NCI-H1105 (cell line): ENCODE measurements at places on chromosomes 2 and 18.

DNA sequence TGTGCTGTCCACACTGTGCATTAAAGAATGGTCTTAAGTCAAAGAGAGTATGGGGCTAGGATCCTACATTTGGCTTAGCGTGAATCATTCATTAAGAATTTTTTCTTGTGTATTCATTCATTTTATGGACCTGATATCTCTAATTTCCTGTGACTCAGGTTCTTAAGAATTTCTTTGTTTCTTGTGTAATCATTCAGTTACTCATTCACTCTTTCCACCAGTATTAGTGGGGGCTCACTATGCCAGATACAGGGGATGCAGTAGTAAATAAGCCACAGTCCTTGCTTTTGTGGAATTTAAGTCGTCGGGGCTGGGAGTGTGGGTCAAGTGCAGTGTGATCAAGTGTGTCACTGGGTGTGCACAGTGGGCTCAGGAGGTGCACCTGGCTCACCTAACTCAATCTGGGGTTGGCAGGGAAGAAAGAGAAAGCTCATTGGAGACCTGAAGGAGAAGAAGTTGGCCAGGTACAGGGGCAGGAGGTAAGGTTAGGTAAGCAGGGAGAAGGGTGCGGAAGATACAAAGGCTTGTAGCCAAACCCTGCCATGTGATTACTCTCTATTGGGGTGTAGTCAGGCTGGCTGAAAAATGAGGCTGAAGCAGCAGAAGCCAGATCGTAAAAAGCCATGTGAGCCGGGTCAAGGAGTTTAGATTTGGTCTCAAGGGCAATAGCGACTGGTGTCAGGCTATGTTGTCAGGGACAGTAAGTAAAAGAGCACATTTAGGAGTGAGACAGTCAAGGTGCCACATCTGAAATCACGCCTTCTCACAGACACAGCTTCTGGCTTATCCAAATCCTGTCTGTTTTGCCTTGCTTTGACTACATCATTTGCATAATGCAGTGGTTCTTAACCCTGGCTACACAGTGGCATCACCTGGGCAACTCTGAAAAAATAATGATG, 67.2 kb downstream of the KCTD1 start:
- DNase-seq: no peak

DNA sequence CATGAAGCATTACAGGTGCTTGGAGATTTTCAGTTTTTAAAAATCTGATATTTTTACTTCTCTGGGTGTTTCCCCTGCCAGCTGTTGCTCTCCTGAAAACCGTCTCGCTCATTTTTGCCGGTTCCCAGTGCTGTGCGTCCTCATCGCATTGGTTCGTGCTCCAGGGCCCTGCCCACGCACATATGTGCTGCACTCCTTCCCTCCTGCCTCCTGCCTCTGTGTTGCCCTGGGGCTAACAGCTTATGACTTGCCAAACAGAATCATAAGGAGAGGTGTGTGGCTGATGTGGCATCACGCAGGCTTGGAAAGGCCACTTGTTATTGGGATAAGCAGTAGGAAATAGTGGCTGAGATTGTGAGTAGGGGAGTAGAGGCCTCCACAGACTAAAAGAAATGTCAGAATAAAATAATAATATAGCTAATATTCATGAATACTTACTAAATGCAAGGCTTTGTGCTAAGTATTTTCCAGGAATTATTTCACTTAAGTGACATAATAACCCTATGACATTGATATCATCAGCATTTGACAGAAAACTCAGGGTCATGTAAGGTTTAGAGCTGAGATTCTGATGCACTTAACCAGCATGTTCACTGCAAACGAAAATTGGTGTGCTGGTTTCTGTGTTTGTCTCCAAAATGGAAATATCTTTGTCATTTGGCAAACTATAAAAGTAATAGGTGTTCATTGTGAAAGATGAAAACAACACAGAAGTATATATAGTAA, 53.5 kb downstream of the SLC4A1AP start:
- no peak for DNase-seq

- DNase-seq: peak; percentile 77
These were observed 90.2 kb downstream of the FAM161A start for GRCh38 chr2:61763605-61764034.

- DNase-seq: no peak
These were observed 525.4 kb downstream of the CCDC85A start for GRCh38 chr2:56709181-56709580.

- DNase-seq: no peak
These were observed 78.2 kb upstream of the UXS1 start for GRCh38 chr2:106272216-106272807.

- no peak for DNase-seq
These were observed 30.5 kb downstream of the SLC39A10 start for GRCh38 chr2:195687320-195688086.

- DNase-seq: no peak
These were observed 120.9 kb upstream of the SPATS2L start for GRCh38 chr2:200185628-200186000.

GRCh38 chr2:100416935-100417710, at the start of gene CHST10:
Gene CHST10 (minus strand): TSS chr2:100417668. CDS start chr2:100406675, 10,993 bp downstream.
- DNase-seq: peak; percentile 26

- DNase-seq: no peak
These were observed 37.2 kb downstream of the GALNT1 start for GRCh38 chr18:35618696-35619095.

DNA sequence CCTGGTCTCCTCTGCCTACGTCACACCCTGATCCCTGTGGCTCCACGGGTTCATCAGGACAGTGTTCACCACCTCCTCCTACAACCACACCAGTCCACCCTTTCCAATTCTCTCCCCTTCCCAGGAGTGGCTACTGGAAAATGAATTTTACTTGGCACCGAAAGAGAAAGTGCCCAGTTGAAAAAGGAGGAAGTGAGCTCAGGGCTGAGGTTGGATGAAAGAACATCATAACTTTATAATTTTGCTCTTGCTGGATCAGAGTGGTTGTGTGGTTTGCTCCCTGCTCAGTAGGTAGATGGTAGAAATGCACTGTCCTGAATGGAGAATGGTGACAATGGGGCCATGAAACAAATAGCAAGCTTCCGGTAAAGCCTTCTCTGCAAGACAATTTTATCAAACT, 140.3 kb upstream of the DDX18 start:
- DNase-seq: no peak

GRCh38 chr2:27051902-27052645, 606 bp downstream of the AGBL5 start:
- DNase-seq: peak; percentile 18

- DNase-seq: no peak
These were observed 58.0 kb downstream of the DDX1 start for GRCh38 chr2:15649561-15650255.

DNA sequence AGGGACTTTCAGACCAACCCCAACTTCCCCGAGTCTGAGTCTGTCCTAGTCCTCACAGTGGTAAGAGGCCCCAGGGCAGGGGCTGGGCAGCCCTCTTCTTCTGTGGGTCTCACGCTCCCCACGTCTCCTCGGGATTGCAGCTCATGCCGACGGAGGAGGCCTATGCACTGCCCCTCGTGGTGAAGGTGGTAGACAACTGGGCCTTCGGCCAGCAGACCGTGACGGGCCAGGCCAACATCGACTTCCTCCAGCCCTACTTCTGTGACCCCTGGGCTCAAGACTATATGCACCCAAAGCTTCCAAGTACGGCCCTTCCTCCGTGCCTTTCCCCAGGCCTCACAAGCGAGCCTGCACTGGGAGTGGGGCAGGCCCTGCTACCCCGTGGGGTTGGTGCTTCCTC, 44.3 kb downstream of the LMAN2L start:
- no peak for DNase-seq

GRCh38 chr18:11998193-11998592, 16.9 kb downstream of the IMPA2 start:
- DNase-seq: no peak

GRCh38 chr2:205712508-205712907, 30.2 kb downstream of the NRP2 start:
- no peak for DNase-seq

- DNase-seq: no peak
These were observed 179.8 kb upstream of the REG3G start for GRCh38 chr2:78845664-78846185.

GRCh38 chr2:26018184-26019055, 15.5 kb upstream of the RAB10 start:
- DNase-seq: peak; percentile 42

DNA sequence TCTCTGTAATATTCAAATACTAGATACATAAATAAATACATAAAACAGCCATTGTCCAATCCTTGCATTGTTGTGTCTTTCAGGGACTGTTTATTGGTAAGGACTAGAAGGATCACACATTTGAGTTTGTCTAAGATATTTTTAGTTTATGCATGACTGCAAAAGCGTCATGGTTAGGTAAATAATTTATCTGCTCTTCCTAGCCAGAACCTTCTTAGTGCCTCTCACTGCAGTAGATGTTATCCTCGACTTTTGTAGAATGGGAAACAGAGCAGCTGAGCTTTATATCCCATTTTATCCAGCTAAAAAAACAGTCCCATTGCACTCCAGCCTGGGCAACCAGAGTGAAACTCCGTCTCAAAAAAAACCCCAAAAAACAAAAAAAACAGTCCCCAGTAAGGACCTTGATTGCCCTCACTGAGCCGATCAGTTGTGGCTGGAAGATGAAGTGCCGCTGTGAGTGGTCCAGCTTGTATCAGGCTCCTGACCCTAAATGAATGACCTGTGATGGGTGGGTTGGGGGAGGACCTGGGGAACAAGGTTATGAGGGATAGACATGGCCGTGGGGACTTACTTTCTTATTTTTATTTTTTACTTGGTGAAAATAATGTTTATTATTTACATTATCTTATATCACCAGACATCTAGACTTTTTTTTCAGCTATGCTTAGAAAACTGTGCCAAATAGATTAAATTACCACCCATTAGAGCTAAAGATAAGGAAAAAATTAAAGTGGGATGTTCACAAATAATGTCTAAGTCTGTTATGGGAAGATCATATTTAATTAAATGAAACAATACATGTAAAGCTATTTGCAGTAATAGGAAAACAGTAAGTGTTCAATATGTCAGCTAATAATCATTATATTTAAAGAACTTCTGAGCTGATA, 10.9 kb upstream of the ADAM23 start:
- DNase-seq: no peak

DNA sequence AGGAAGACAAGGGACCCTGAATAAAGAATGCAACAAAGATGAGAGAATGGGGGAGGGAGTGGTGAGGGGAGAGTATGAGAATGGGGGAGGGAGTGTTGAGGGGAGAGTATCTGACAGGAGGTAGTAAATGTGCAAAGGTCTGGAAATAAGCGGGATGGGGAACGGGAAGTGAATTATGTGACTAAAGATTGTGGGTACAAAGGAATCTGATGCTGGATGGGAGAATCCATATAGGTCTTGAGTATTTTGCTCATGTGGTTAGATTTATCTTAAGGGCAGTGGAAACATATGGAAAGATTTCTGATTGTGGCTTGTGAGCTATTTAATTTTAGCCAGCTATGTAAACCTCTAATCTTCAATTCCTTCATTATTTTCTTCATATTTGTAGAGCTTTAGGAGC, 593.4 kb downstream of the DCC start:
- no peak for DNase-seq

- no peak for DNase-seq
These were observed 1.6 kb upstream of the RAB11FIP5 start for GRCh38 chr2:73114273-73114867.

DNA sequence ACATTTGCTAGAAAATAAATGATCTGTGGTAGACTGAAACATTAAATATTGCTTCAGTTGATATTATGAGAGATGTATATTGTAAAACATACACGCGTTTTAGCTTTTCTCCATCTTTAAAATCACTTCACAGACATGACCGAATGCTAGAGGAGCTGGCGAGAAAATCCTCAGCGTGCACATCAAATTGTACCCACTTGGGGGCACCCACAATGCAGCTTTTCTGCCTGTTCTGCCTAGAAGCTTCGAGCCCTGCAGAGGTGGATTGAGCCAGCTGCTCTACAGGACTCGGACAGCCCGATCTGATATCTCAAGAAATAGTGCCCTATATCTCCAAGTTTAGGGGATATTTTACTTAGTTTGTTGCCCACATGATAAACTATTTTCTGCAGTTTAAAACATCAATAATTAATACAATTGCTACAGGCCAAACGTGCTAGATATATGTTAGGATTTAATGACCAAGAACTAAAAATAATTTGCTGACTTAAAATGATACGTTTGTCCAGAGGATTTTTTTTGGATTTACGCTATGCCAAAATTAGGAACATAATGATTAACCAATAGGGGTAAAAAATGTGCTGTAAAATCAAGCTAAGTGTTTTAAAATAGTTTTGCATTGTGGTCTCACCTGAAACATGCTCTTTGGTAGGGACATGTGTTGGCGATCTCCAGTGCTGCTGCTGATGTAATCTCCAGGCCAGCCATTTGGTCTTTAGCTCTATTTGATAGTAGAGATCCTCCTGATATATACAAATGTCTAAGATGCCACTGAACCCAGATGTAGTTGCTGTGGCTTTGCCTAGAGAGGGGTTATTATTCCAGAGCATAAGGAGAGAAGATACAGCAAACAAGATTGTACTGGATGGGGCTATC, 22.3 kb upstream of the ATP5MC3 start:
- DNase-seq: peak; percentile 46

DNA sequence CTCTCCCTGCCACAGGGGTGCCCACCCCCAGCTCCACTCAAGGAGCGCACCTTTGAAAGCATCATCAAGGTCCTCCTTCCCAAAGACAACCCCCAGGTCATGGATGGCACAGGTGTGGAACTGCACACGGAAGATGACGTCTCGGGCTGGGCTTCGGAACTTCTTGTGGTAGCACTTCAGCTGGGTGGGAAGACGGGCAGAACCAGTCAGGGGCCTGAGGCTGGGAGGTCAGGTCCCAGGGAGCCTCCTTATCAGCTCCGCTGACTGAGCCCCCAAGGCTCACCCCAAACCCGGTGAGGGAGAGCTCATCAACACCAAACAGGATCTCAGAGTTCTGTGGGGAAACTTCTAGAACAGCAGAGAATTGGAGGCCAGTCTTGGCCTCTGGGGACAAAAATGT, 117.8 kb downstream of the TNS1 start:
- DNase-seq: no peak

- no peak for DNase-seq
These were observed 61.0 kb upstream of the TAF1B start for GRCh38 chr2:9782197-9782719.

GRCh38 chr18:78123926-78124797, 855.5 kb upstream of the SALL3 start:
- DNase-seq: no peak
